T-helper 9 cell (primary cell): ENCODE measurements at places on chromosomes 3 and 15.

- no peak for DNase-seq
These were observed 28.8 kb downstream of the LIMD1 start for GRCh38 chr3:45623393-45623792.

DNA sequence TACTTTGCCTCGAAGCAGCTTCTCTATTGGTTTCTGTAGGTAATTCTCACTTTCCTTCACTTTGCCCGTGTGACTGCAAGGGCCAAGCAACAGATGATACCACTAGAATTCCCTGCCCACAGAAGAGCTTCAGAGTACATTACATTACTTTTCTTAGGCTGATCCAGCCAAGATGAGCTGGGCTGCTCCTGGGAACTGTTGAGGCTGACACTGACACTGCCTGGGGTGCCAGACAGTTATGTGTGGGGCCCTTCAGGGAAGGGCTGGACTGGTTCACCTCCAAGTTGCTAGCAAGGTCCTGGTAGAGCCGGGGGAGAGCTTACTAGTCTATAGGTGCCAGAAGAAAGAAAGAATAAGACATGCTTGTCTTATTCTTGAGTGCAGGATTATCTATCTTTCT is 19.0 kb downstream of the GORASP1 start:
- no peak for DNase-seq

- DNase-seq, result no peak
These were observed 386.0 kb upstream of the NECTIN3 start for GRCh38 chr3:110685630-110686029.

- DNase-seq, result no peak
These were observed 162.2 kb downstream of the ITPR1 start for GRCh38 chr3:4655145-4656045.

- no peak for DNase-seq
These were observed 917 bp downstream of the LNP1 start for GRCh38 chr3:100402256-100402655.

- DNase-seq, result no peak
These were observed 15.2 kb downstream of the RFTN1 start for GRCh38 chr3:16498130-16498890.

DNA sequence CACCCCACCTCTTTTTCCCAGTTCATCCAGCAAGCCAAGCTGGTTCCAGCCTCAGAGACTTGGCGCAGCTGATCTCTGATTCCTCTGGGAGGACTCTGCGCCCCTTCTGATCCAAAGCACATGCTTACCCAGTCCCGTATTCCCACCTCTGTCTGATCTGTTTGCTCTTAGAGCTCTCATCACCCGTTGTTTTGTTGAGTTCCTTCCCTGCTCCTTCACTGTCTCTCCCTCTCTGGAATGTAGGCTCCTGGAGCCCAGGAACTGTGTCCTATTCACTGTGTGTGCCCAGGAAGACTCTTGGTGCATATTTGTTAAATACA is 1.3 kb upstream of the ZXDC start:
- no peak for DNase-seq

DNA sequence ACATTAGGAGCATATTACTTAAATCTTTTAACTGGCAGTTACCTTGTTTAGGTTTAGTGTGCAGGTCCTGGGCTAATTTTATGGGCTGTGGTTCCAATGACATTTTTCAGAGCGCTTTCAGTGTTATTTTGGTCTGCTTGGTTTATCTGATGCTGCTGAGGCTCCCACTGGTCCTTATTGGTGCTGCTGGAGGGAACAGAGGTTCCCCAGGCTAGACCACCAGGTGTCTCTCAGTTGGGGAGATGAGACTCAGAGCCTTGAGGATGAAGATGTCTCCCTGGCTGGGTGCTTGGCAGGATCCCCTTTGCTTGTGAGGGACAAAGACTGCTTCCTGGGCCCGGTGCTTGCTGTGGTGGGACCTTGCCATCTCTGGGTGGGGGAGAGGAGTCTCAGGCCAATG is 28.3 kb upstream of the TASOR start:
- no peak for DNase-seq

- DNase-seq, result no peak
These were observed 53.4 kb downstream of the SRGAP3 start for GRCh38 chr3:9196020-9196419.

DNA sequence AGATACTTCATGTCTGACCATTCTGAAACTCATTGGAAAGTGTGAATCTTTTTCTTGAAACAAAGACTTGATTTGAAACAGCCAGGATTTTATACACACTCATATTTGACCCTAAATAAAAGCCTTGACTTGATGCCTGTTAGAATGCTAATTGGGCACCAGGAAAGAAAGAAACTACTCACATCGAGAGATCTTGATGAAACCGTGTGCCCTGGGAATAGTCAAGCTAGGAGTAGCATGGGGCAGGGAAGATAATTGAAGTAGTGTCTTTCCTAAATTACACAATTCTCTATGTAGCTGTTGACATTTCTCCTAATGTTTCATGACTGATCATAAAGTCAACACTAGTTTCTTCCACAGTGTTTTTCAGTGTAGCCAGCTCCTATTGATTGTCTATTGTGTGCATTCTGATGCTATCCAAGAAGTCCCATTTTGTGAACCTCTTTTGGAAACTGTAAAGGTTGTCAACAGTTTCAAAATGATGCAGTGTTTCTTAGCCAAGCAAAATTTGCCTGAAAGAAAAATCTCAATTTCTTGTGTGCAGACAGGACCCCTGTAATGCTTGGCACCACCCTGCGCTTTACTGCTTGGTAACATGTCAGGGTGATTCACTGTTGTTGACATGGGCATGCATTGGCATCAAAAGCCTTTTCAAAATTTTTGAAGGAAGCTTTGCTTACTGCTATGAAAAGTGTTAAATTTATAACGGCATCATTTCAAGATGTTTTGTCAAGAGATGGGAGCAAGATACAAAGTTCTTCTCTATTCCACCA is 52.5 kb upstream of the OTOL1 start:
- DNase-seq, result no peak

- no peak for DNase-seq
These were observed 78.3 kb downstream of the B3GALNT1 start for GRCh38 chr3:161026612-161027510.

DNA sequence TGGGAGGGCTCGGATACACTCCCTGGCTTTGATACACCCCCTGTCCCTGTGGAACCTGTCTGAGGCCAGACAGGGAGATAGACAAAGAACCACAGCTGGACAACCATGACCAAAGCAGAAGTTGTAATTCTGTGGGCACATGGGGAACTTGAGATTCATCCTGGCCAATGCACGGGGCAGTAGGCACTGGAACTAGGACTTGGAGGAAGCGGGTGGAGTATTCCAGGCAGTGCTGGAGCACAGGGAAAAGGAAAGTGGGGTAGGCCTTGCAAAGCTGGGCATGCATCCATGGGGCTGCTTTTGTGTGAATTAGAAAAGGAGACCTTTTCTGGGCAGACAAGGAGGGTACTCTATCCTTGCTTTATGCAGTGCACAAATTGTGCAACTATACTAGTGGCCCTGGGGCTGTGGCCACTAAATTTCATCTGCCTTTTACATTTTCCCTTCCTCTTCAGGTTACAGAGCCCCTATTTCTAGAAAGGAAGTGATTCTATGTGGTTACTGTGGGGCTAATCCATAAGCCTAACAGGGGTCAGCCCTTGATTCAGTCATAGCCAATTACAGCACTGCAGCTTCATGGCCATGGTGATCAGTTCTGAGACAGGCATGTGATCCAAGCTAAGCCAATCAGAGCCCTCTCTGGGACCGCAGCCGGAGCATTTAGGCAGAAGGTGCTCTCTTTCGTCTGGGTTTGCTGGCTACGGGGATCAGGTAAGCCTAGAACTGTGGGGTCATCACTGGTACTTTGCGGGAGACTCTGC is 21.0 kb downstream of the CRABP1 start:
- DNase-seq, result no peak

GRCh38 chr3:17507480-17507879 is 235.0 kb downstream of the TBC1D5 start:
- DNase-seq, result no peak

- DNase-seq, result no peak
These were observed 589.6 kb downstream of the PDCD6IP start for GRCh38 chr3:34387826-34388564.

DNA sequence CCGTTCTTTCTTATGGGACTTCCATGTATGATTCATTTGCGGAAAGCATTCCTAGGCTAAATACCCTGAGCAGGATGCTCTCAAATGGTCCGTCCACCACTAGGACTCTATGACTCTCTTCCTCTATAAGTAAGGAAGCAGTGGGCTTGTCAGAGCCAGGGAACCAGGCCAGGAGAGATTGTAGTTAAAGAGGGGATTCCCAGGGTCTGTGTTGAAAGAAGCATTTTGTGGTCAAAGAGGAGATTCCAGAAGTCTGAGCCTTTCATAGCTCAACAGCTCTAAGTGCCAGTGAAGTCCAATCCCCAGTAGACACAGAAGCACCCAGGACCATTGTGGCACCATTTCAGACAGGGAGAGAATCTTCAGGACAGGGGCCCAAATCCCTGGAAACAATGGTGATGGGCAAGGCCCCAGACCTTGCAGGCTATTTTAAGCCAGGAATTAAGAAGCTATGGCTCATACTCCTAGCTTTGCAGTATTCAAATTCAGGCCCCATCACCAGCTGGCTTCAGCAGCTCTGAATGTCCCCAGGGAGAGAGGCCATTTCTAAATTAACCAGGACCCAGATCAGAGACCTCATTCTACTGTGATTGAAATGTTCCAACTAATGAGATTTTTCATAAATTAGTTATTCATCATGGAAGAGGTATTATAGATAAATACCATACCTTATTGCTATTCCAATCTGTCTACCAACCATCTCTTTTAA is 81.7 kb downstream of the CD47 start:
- no peak for DNase-seq

GRCh38 chr3:32154205-32154579 is 47.8 kb downstream of the GPD1L start:
- no peak for DNase-seq

DNA sequence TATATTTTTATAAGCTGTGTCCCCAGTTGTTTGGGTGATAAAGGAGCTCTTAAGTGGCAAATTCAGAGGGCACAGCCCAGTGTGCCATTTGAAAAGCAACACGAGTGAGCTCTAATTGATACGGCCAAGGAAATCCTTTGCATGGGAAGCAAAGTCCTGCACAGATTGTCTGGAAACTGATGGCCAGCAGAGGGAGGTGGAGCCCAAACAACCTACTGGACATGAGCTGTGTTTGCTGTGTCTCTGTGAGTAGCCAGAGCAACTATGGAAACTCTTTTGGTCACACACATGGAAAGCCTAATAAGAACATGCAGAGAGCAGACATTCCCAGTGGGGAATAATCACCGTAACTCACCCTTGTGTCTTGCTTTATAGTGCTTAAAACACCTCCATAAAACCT is 24.4 kb downstream of the ONECUT1 start:
- no peak for DNase-seq
